ENCODE measurements at places on chromosomes 6 and 20.

GRCh38 chr20:14710951-14711350 is 373.5 kb upstream of the FLRT3 start:
- no peak for DNase-seq

DNA sequence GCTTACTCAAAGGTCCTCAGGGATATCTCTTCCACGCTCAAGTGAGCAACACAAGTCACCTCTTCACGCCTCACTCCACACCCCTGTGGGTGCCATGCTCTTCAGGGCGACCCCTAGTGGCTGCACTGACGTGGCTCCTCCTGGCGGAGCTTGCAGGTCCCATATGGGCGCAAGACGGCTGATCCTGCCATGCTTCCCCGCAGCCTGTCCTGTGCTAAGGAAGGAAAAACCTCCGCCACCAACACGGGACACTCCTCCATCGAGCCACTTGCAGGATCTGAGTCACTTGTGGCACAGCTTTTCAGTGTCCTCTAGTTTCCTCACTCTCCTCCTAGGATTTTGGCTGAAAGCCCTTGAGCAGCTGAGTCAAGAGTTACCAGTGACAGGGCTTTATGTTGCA is 90.7 kb downstream of the KHDC1L start:
- DNase-seq, result no peak

- no peak for DNase-seq
Observed at GRCh38 chr6:158464483-158464882, 95.4 kb upstream of the TMEM181 start.

- DNase-seq, result no peak
Observed at GRCh38 chr6:82783587-82784236, 281.9 kb downstream of the UBE3D start.

- no peak for DNase-seq
Observed at GRCh38 chr20:44850272-44850671, 35.2 kb upstream of the YWHAB start.

DNA sequence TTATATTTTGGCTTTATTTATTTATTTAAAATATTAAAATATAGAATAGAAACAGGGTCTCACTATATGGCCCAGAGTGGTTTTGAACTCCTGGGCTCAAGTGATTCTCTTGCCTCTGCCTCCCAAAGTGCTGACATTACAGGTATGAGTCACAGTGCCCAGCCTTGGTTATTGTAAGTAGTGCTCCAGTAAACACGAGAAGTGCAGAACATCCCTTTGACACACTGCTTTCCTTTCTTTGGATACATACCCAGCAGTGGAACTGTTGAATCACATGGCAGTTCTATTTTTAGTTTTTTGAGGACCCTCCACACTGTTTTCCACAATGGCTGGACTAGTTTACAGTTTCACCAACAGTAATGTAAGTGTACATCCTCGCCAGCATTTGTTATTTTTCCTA is 203.9 kb downstream of the PHF3 start:
- no peak for DNase-seq

- no peak for DNase-seq
Observed at GRCh38 chr20:46304361-46304760, 3.9 kb downstream of the CDH22 start.

DNA sequence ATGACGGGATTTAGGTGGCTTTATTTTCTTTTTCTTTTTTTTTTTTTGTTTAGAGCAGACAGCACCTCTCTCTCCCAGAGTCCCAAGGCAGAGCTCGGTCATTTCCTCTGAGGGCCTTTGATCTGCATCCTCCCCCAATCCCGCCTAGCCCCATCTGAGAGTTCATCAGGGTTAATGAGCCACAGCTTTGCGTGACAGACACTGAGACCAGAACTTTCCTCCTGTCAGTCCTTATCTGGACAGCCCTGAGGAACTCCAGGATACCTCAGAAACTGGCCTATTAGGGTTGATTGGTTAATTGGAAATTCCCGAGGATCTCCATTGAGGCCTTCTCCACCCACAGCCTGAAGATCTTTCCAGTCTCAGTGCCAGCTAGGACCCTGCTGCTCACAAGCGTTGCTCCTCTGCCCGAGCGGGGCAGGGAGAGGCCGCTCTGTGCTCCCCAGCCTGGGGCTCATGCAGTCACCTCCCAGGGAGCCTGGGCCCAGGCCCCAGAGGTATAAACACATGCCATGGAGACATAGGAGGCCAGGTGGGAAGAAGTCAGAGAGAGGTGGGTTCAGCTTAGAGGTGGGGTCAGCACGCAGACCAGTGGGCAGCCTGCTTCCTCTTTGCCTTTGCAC is 1.4 kb upstream of the LRRN4 start:
- DNase-seq, result no peak

DNA sequence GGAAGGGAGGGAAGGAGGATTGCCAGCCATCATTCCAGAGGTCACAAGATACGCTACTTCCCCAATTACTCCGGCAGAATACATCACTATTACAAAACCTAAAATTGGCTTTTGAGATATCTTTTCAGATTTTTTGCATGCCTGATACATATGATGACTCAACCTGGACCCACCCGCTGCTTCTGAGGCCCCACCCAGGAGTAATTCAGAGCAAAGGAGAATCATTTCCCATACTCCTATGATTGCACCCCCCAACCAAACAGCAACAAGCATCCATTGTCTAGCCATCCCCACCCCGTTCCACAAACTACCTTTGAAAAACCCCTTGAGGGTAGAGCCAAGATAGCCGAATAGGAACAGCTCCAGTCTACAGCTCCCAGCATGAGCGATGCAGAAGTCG is 163.5 kb upstream of the GJE1 start:
- DNase-seq, result no peak

GRCh38 chr6:7681449-7681848 is 44.5 kb upstream of the BMP6 start:
- no peak for DNase-seq

DNA sequence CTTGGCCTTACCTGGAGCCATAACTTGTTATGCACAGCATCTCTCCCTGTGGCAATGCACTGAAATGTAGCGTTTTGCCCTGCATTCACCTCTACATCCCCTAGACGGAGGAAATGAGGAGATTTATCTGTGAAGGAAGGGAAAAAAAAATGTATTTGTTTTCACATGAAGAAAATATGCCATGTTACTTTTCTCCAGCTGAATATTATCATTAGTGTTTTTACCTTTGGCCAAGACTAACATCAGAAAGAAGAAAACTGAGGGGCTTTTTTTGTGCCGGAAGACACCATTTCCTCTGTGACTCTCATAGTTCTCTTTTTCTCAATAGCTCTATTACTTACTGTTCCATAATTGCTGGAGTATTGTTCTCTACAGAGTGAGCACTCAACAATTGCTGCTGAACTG is 280.4 kb downstream of the PTPRK start:
- no peak for DNase-seq

GRCh38 chr6:137016356-137016755 is 28.4 kb downstream of the IL20RA start:
- DNase-seq, result no peak

- no peak for DNase-seq
Observed at GRCh38 chr20:47102629-47103028, 208.0 kb downstream of the EYA2 start.

DNA sequence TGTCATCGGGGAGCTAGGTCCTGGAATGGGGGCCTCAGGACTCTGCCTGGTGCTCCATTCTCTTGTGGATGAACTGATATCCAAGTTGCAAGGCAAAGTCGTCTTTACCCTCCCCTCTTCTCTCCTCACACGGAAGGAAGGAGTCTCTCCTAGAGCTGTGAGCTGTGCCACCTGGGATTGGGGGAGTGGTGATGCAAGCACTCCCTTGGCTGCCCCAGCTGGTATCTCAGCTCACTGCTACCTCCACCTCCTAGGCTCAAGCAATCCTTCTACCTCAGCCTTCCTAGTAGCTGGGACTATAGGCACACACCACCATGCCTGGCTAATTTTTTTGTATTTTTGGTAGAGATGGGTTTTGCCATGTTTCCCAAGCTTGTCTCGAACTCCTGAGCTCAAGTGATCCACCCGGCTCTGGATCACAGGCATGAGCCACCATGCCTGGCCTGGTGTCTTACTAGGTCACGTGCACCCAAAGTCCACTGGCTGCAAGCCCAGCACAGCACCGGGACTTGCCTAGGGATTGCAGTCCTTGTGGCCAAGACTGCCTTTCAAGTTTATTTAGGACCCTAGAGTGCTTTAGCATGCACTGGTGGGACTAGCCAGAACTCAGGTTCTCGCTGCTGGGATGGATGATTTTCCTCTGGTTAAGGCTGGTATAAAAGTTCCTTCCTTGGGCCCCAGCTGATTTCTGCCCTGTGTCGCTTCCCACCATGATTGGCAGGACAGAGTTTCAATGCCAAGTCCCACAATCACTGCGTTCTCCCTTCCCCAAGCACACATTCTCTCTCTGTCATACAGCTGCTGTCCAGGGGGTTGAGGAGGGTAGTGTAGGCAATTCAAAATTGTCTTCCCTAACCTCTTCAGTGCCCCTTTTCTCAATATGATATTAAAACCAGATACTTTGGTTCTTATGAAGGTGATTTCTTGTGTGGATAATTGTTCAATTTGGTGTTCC is 33.5 kb downstream of the SMAP1 start:
- no peak for DNase-seq

DNA sequence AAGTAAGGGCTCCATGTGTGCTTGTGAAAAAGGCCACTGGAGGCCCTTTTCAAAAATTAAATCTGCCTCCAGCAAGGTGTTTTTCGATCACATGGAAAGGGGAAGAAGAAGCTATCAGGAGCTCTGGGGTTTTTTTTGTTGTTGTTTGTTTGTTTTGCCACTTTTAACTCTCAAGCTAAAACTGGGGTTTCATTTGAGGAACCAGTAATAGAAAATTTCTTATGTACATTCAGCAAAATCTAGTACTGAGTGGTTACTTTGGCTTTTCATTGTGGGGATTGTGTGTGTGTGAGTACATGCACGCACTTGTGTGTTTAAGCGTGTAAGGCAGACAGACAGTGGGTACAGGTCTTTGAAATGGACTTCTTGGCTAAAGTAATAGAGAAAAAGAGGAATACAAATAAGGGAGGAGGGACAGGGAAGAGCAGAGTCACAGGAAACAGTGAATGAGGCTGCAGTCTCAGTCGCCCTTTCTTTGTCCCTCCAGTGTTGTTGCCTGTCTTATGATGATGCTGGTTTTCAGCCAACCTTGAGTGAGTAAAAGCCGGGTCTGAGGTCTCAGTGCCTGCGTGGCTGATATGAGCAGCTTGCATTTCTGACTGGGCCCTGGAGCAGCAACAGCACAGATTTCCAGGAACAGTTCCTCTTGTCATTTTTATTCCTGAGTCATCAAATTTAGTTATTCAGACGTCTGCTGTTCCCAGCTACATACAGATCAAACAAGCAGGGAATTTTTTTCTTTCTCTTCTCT is 26.2 kb downstream of the SLC16A10 start:
- no peak for DNase-seq

- DNase-seq, result no peak
Observed at GRCh38 chr20:39289831-39290230, 327.7 kb downstream of the DHX35 start.

DNA sequence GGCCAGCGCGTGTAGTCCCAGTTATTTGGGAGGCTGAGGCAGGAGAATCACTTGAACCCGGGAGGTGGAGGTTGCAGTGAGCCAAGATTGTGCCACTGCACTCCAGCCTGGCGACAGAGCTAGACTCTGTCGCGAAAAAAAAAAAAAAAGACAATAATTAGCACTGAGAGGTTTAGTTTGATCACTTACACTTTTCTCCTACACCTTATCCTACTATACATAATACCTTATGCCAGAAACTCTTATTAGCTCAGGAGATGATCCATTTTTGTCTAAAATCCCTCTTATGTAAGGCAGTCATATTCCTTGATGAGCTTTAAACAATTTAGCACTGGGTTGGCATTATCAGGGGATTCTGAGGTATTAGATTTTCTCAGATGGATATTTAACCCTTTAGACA is 3.6 kb upstream of the MTFR2 start:
- no peak for DNase-seq

DNA sequence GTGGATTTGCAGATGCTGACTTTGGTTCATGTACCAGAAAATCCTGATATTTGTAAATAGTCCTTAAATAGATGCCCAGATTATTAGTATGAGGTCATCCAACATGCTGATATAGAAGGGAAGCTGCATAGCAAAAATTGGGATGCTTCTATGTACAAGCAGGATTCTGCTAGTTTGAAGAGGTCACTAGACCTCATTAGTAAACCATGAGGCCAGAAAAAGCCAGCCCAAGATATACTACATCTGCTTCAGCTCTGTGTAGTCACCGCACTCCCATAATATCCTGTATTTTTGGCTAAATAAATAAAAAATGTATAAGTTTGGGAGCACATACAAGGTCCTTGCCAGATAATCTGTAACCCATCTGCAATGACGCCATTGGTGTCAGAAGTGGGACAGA is 13.0 kb downstream of the PTPRT start:
- DNase-seq, result no peak

GRCh38 chr6:38686270-38687042 is 16.5 kb downstream of the GLO1 start:
- DNase-seq, result no peak

- no peak for DNase-seq
Observed at GRCh38 chr20:3898639-3899038, 9.5 kb downstream of the PANK2 start.

DNA sequence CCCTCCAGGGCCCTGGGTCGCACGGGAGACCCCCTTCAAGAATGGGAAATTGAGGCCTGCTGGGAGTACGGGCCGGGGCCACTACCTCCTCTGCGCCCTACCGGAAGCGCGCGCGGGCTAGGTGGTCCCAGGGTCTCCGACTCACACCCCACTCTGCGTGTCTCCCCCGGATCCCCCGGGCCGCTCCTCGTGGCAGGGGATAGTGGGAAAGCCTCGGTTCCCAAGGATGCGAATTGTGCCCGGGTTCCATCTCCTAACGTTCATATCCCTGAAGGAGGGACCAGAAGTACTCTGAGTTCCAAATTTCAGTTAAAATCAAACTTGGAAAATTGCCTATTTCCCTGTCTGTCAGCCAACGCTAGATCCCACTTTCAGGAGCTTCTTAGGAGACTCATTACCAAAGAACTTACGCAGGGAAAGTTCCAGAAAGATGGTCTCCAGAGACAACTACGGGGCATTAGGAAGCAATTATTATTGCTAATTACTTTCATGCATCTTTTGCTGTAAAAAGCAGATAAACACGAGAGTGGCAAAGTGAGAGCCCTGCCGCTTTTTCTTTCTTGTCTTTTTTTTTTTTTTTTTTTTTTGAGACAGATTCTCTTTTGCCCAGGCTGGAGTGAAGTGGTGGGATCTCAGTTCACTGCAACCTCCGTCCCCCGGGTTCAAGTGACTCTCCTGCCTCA is 858 bp downstream of the FAM83D start:
- no peak for DNase-seq

DNA sequence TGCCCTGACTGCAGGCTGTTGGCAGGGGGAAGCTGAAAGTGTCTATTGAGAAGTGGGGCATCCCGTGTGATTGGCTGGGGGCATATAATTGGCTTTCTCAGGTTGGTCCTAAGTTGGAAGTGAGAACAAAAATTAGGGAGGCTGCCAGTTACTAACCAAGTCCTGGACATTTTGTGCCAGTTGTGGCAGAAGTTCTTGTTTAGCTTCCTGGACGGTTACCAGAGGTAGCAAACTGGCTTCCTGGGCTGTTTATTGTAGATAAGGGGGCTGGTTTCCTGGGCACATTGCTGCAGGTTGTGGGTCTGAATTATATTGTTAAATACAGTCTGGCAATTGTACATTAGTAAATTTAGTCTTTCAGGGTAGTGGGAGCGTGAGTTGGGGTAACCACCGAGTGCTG is 50.6 kb upstream of the SLC2A12 start:
- DNase-seq, result no peak

GRCh38 chr6:25023781-25024180 is 88.0 kb upstream of the RIPOR2 start:
- DNase-seq, result no peak

- no peak for DNase-seq
Observed at GRCh38 chr6:128112494-128112893, 211.6 kb upstream of the THEMIS start.

GRCh38 chr6:115891111-115891669 is 169.5 kb downstream of the FRK start:
- no peak for DNase-seq

GRCh38 chr6:157647261-157647915 is 175.7 kb upstream of the SNX9 start:
- DNase-seq, result no peak
